ENCODE measurements at places on chromosomes 1 and 21. TPM values are rescaled to one million over a fixed set of nuclear protein-coding genes. Genes with fewer than 3 reads are reported as not detected.
A peak's percentile ranks its signal among the peaks of the same experiment; 100 is the strongest.

- H3K4me1 ChIP-seq: peaks cover 11% of the 10 kb centered on the region
- H3K36me3 ChIP-seq: peaks cover 31% of the 10 kb centered on the region
- DNase-seq: no peak
- H3K4me3 ChIP-seq: no peak overlapping the region
- no peak overlapping the region for H3K27ac ChIP-seq
- no peaks in the 10 kb centered on the region for H3K27me3 ChIP-seq
Measured at GRCh38 chr21:32599526-32599925, 12.7 kb downstream of the CFAP298 start.

DNA sequence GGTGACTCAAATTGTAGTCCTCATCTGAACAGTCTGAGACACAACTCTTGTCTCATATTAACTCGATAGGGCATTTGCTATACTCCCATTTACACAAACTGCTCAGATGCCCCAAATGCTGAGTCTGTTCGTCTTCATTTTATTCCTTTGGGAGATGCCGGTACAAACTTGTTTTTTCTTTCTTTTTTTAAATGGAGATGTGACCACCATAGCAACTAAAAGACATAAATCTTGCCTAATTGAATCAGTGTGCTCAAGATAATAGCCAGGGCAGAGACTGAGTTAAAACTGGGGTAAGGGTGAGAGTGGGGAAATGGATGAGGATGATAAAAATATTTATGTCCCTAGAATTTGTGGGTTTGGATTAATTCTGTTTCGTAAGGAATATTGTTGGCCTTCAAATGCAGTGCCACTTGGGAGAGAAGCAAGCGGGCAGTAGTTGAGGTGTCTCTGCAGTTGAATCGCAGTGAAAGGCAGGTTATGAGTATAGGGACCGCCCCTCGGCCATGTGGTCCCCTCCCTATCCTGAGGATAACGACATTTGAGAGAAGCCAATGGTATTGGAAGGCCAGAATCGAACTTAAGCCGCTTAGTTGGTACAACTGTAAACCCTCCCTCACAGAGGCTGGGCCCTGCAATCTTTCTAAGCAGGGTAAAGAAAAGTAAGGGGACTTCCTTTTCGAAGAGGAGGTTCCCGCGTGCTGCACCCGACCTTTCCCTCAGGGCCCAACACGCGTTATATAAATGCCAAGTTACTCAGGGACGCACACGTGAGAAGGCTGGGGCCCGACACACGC lies 859 bp upstream of the LRRC8B start:
- peak overlapping the region; percentile 93 for H3K27ac ChIP-seq
- H3K4me3 ChIP-seq: no peak overlapping the region
- no peaks in the 10 kb centered on the region for H3K27me3 ChIP-seq
- DNase-seq: peak; percentile 65
- peaks cover 13% of the 10 kb centered on the region for H3K36me3 ChIP-seq
- peaks cover 23% of the 10 kb centered on the region for H3K4me1 ChIP-seq

DNA sequence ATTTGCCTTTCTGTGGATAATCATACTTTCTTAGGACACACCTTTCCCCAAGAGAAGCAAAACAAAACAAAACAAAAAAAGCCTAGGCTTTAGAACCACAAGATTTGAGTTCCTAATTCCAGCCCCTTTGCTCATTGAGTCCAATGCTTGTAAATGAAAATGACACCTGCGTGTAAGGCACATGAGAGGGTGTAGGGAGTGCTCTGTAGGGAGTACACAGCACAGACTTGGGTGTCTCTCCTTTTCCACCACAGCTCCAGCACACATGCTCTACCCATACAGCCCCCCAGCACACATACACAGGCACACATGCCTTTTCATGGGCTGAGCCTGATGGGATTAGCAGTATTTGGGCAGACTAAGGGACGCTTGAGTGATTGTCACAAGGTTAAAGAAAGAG lies 9.2 kb upstream of the NGF start:
- no peak overlapping the region for H3K4me3 ChIP-seq
- peaks cover 8% of the 10 kb centered on the region for H3K27me3 ChIP-seq
- no peaks in the 10 kb centered on the region for H3K36me3 ChIP-seq
- H3K4me1 ChIP-seq: no peaks in the 10 kb centered on the region
- H3K27ac ChIP-seq: no peak overlapping the region

DNA sequence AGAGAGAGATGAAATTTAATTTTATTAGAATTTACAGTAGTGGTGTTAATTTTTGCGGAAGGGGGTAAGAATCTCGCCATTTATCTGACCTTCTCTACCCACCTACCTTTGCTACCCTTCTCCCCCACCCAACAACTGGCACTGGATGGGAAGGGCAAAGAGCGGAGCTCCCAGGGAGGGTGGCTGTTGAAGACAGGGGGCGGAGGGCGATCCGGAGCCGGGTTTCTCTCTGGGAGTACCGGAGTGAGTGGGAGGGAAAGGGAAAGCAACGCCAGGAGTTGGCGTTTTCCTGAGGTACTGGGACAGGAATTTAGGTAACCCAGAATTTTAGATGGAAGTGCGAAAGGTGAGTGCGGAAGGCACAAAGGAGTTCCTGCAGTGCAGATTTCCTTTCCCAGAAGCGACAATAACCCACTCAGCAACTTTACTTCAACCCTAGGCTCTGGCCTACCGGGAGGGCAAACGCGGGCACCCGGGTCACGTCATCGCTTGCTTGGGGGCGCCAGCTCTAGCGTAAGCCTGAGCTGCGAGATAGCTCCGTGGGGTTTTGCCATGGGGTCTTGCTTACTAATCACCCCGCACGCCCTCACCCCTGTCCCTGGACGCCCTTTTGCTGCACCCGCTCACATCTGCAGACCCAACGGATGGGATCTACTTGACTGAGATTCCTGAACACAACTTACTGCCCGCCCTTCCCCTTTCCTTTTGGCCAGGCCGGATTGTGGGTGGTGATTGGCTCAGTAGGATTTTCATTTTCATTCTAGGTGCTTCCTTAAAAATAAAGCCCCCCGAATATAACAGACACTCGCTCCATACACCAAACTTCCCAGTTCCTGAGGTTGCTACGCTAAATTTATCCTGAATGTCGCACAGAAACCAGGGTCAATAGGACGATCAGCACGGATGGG lies 413.0 kb upstream of the ESRRG start:
- no peak overlapping the region for H3K4me3 ChIP-seq
- peaks cover 11% of the 10 kb centered on the region for H3K36me3 ChIP-seq
- no peak for DNase-seq
- peaks cover 70% of the 10 kb centered on the region for H3K27me3 ChIP-seq
- peaks cover 5% of the 10 kb centered on the region for H3K4me1 ChIP-seq
- H3K27ac ChIP-seq: no peak overlapping the region

GRCh38 chr1:234962340-234962989 lies 166.2 kb downstream of the TOMM20 start:
- peak; percentile 43 for DNase-seq
- H3K27ac ChIP-seq: peak overlapping the region; percentile 89
- H3K27me3 ChIP-seq: no peaks in the 10 kb centered on the region
- H3K4me1 ChIP-seq: peaks cover 67% of the 10 kb centered on the region

DNA sequence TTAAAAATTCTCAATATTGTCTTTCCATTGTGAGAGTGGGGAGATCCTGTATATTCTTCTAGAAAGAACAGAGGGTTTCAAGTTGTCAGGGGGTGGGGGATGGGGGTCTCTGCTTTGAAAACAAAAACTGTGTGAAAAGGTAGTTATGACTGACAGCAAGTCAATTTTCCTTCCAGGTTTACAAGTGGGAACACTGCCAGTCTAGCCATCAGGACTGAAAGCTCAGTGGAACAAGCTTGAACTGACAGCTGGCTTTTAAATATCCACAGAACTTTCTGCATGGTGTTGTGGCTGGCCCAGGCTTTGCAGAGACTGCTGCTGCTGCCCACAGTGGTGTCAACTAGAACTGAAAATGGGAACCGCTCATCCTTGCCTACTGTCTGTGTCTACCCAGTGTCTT lies 162.6 kb downstream of the TNR start:
- no peak overlapping the region for H3K4me3 ChIP-seq
- no peak for DNase-seq
- H3K27ac ChIP-seq: no peak overlapping the region
- H3K36me3 ChIP-seq: no peaks in the 10 kb centered on the region
- no peaks in the 10 kb centered on the region for H3K4me1 ChIP-seq

- peaks cover 5% of the 10 kb centered on the region for H3K4me1 ChIP-seq
- peaks cover 7% of the 10 kb centered on the region for H3K27me3 ChIP-seq
- H3K36me3 ChIP-seq: no peaks in the 10 kb centered on the region
- H3K4me3 ChIP-seq: no peak overlapping the region
Measured at GRCh38 chr1:159869173-159869572, 6.7 kb upstream of the VSIG8 start.

DNA sequence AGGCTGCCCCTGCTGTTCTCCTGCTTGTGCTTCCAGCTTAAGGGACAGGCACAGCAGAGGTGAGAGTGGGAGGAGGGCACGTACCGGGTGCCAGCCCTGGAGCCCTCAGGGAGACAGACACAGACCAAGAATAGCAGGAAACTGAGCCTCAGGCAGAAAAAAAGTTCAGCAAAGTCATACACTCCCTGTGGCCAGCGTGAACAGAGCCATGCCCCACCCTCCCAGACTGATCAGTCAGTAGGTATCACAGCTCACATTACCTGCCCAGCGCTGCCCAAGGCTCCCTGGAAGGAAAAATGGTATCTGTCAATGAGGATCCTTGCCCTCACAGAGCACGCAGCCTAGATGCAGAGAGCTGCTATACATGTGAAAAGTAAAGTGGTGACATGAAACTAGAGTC lies 1.3 kb downstream of the UBL4B start:
- DNase-seq: no peak
- H3K4me1 ChIP-seq: no peaks in the 10 kb centered on the region
- no peak overlapping the region for H3K4me3 ChIP-seq
- H3K27me3 ChIP-seq: peaks cover 48% of the 10 kb centered on the region
- no peaks in the 10 kb centered on the region for H3K36me3 ChIP-seq

DNA sequence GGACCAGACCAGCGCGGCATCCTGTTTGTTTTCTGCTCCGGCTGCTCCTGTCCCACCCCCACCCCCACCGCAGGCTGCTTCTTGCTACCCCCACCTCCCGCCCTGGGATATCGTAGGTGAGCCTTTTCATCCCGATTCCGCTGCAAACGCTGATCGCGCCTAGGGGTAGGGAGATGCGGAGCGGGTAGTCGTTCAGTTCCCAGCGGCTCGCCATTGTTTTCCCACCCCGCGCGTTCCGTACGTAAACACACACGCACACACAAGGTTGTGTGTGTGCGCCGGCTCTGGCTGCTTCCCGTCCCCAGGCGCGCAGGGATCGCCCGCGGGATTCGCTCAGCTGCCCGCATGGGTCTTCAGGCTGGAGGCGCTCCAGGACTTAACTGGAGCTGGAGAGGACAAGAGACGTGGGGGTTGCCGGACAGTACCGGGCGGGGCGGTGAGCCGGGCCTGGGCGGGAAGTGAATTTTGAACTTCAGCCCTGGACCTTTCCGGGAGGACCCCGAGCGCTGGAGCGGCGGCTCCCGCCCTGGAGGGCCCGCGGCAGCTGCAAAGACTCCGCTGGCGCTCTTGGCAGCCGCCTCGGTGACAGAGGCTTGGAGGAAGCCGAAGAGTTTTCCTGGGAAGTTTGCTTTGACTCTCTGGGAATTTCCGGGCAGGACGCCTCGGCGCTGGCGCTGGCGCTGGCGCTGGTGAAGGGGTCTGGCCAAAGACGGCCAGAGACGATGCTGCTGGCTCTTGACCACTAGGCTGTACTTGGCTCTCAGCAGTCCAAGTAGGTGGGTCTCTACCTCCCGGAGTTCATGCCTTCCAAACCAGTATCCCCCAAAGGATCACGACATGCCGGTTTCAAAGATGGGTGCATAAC lies 1.6 kb downstream of the SOX13 start:
- peaks cover 76% of the 10 kb centered on the region for H3K27me3 ChIP-seq
- H3K36me3 ChIP-seq: no peaks in the 10 kb centered on the region
- H3K4me1 ChIP-seq: peaks cover 27% of the 10 kb centered on the region
- DNase-seq: no peak
- H3K4me3 ChIP-seq: peak overlapping the region; percentile 77

GRCh38 chr21:23394458-23394857 lies 2212.8 kb downstream of the MRPL39 start:
- no peaks in the 10 kb centered on the region for H3K36me3 ChIP-seq
- no peak overlapping the region for H3K27ac ChIP-seq
- DNase-seq: no peak
- no peaks in the 10 kb centered on the region for H3K4me1 ChIP-seq
- H3K27me3 ChIP-seq: no peaks in the 10 kb centered on the region

DNA sequence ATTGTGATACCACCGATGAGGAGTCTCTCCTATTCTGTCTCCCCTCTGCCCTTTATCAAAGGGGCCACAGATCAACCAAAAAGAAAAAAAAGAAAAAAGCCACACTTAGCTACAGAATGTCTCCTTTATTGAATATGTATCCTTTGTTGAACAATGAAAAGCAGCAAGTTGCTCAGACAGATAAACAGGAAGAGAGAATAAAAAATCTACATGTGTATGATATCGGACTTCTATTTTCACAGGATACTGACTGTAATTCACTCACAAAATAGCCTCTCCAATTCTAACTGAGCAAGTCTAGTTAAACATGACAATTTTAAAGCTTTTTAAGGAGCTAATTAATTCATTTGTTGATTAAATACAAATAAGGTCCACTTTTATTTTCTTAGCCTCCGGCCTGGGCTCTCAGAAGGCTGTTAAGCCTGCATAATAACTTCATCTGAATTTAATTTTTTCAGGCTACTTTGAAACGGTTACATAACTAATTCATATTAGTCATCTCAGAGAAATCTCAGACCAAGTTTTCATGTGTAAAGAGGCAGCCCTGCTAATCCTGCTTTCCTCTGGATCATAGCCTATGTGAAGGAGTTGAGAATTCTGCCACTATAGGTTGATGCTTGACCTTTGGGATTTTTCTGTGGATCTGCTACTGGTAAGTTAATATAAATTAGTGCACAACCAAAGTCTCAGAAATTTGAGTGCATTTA lies 304.1 kb upstream of the NR5A2 start:
- H3K4me3 ChIP-seq: no peak overlapping the region
- H3K27me3 ChIP-seq: peaks cover 8% of the 10 kb centered on the region
- DNase-seq: no peak
- no peaks in the 10 kb centered on the region for H3K36me3 ChIP-seq

GRCh38 chr1:81978945-81979344 lies 178.2 kb downstream of the ADGRL2 start:
- H3K27ac ChIP-seq: no peak overlapping the region
- DNase-seq: no peak
- no peaks in the 10 kb centered on the region for H3K4me1 ChIP-seq
- no peaks in the 10 kb centered on the region for H3K36me3 ChIP-seq
- H3K4me3 ChIP-seq: no peak overlapping the region

CCDC30 gene
- 1.6 TPM for total RNA-seq

PPFIA4 gene
- total RNA-seq: 29.3 TPM

TAS1R3 gene
- 0.75 TPM for total RNA-seq

E2F2 gene
- 93.4 TPM for total RNA-seq

PRAMEF25 gene
- not detected for total RNA-seq

CAMSAP2 gene
- 0.78 TPM for total RNA-seq

FCGR3A gene
- total RNA-seq: 0.18 TPM

OR2T11 gene
- not detected for total RNA-seq

LCE2B gene
- not detected for total RNA-seq

PROX1 gene
- not detected for total RNA-seq
